Breast epithelium (tissue), 4 donors: ENCODE measurements at places on chromosomes 7 and 10.

DNA sequence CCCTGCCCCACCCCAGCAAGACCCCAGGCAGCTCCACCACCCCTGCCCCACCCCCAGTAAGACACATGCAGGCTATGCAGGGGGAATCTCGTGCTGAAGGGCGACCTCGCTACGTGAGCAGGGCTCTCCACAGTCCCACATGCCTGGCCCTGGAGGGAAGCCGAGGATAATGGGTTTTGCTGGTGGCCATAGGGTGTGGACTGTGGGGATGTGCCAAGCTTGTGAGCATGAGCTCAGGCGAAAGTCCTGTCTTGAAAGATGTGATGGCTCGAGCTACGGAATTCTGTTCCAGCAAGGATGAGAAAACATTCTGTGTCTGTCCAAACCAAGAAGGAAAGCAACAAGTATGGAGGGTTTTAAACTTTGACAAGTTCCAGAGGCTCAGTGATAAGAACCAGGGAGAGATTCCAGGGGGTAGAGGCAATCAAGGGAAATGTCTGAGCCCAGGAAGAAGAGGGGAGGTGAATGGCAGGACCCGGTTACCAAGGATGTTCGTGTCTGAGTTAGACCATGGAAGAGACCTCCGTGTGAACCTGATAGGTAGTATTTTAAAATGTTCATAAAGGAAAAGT, 63.1 kb downstream of the PYROXD2 start:
- no peak for DNase-seq

GRCh38 chr10:124001391-124002148, 91.8 kb downstream of the CHST15 start:
- peak; percentile 13 for DNase-seq

DNA sequence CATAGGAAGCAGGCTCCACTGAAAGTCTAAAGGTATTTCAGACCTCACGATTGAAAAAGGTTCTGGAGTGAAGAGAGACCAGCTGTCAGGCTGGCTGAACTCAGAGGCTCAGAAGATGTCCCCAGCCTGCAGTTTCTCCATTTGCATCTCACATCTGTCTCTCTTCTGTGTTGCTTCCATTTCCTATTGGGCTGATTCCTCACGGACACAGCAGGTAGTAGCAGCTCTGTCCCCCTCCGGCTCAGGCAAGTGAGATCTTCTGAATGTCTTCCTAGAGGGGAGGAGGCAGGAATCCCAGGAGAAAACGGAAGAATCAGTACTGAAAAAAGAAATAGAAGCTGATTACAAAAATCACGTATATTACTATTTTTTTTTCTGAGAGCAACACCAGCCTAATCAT, 274.1 kb upstream of the COBL start:
- no peak for DNase-seq

DNA sequence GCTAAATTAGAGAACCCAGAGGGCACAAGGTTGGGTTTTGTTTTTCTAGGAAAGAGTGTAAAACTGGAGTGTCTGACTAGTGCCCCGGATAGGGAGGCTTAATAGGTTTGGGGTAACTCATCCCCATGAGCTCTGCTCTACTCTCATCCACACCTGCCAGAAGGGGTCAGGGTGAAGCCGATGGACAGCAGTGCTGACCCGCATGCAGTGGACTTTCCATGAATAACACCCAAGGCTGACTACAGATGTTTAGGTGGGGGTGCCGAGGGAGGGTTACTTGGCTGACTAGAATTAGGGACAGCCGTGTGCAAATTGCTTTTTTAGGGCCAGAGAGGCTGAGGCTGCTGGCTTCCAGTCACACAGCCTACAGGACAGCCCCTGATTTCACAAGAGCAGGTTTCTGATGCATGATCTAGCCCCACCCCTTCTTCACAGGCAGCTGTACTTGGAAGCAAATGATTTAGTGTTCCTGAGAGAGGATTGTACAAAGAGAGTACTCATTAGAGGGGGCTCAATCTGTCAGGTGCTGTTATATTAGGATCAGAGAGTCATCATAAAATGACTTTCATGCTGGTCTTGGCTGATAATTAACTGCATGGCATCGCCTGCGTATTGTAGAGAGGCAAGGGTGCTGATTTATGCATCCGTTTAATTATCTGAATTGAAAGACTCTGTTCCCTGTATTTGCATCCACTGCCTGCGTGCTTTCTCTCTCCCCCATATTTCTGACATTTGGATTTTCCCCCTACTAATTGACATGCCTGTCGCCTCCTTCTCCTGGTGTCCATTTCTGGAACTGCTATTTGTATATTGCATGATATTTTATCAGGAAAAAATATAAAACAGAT, 9.5 kb downstream of the INHBA start:
- no peak for DNase-seq

GRCh38 chr10:91579329-91579985, 53.4 kb downstream of the PPP1R3C start:
- DNase-seq, result no peak

GRCh38 chr7:77540402-77540822, 3.3 kb downstream of the PTPN12 start:
- DNase-seq, result no peak

GRCh38 chr7:79608005-79608404, 154.5 kb upstream of the MAGI2 start:
- no peak for DNase-seq

GRCh38 chr7:11212080-11212711, 238.5 kb downstream of the PHF14 start:
- DNase-seq, result no peak

- DNase-seq, result no peak
Observed at GRCh38 chr7:37882086-37882485, 33.7 kb downstream of the NME8 start.

DNA sequence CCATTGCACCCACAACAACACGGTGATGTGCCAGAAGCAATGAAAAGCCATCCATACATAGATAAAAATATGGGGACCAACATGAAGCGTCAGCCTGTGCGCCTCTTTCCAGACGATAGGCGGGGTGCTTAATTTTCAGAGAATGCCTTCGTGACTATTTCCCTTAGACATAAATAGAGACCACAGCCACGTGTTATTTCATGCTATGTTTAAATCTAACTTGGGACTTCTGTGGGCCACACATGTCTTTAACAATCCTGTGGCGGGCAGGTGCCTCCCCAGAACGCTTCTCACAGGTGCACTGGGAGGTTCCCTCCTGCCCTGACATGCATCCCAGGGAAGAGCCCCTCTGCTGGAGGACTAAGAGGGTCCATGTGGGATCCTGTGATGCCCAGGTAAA, 259.7 kb downstream of the ADARB2 start:
- no peak for DNase-seq

GRCh38 chr7:127226685-127227374, 25.9 kb downstream of the GRM8 start:
- no peak for DNase-seq

GRCh38 chr7:105389088-105389650, 448 bp upstream of the SRPK2 start:
- no peak for DNase-seq

DNA sequence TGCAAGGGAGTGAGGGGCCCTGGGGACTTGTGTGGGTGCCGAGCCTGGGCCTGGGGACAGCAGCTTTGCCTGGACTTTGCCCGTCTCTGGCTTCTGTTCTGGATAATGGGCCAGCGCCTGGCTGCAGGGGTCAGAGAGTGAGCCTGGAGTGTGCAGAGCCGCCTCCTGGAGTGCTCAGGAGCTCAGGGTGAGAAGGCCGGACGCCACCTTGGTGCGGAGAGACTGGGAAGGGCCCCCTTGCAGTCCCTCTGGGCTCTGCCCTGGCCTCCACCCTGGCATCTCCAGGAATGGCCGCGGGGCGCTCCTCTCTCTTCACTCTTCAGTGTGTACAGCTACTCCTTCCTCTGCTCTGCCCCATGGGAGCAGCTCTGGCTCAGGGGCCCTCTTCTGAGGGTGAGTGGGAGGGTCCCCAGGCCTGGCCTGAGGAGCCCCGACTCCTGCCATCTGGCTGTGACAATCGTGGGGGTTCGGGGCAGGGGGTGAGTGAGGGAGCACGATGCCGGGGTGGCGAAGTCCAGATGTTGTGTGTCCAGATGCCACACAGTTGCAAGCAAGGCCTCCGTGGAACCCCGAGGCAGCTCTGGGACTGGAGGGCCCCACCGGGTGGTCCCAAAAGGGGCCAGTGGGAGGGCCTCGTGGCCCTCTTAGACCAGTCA, 187.1 kb downstream of the DNAJB6 start:
- peak; percentile 9 for DNase-seq

DNA sequence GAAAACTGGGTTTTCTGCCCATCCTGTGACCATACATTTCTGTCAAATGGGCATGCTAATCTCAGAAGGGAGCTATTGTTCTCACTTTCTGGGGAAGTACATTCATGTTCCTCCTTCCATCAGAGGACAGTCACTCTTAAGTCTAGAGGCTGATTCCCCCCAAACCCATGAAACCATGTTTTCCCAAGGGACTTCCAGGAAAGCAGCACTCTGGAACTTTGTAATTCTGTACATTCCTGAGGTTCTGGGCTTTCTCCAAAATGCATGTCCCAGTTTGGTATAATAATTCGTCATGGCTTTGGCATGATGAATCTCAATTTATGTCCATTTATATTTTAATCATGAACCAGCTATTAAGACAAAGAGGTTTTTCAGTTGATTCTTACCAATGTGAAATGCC, 688.1 kb downstream of the LRMDA start:
- DNase-seq, result no peak

DNA sequence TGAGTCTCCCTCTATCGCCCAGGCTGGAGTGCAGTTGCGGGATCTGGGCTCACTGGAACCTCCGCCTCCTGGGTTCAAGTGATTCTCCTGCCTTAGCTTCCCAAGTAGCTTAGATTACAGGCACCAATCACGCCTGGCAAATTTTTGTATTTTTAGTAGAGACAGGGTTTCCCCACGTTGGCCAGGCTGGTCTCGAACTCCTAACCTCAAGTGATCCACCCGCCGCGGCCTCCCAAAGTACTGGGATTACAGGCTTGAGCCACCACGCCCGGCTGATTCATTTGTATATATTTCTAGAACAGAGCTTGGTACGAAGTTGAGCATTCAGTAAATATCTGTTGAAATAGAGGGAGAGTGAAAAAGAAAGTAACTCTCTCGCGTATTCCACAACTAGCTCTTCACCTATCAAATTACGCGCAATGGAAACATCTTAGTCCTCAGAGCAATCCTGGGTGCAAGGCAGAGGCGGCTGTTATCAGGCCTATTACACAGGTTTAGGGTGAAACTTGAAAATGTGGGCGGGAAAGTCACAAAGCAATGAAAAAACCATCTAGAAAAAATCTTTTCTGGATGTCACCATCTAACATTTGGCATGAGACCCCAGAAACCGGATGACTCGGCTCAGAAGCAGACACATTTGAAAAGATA, 707 bp upstream of the GHITM start:
- no peak for DNase-seq

GRCh38 chr7:27101957-27102580, 414 bp downstream of the HOXA2 start:
- DNase-seq, result no peak

GRCh38 chr10:71623098-71623985, 96.2 kb downstream of the C10orf105 start:
- DNase-seq, result no peak

- DNase-seq, result no peak
Observed at GRCh38 chr7:74569501-74570075, 87.9 kb upstream of the GTF2I start.

DNA sequence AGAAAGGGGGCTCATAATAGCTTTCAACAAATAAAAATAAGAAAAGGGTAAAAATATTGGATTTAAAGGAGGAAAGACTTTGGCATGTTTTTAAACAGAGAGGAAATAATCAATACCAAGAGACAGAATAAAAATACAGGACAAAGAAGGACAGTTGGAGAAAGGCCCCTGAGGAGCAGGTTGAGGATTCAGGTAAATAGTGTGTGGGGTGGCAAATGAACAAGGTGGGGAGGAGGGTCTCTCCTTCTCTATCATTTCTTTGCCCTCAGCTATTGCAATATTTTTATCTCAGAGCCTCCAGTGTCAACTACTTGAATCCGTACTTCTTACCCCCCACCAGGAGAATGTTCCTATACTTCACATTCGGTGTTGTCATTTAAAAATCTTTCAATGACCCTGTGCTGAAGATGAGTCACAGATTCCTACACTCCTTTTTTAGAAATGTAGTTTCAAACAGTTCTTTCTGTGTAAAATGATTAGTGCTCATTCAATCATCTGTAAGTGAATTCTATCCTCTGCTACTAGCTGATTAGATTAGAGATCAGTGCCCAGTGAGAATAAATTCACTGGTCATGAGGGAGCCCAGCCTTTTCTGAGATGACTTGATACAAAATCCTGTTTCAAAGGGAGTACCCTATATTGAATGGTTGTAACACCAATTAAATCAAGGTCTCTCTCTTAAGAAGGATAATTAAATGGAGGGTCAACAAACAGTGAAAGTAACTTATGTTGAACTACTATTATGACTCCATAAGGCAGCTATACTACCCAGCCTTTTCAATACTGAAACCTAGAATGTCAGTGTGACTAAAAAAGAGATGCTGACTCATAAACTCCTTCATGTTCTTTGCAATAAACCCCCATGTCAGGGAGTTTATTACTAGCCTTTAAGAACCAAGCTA, 50.4 kb upstream of the WNT16 start:
- no peak for DNase-seq

- no peak for DNase-seq
Observed at GRCh38 chr10:17689137-17689536, 45.2 kb downstream of the STAM start.

- DNase-seq, result no peak
Observed at GRCh38 chr10:60661637-60662036, 116.6 kb upstream of the CDK1 start.

- DNase-seq, result no peak
Observed at GRCh38 chr10:103281753-103282152, 4.8 kb downstream of the INA start.

DNA sequence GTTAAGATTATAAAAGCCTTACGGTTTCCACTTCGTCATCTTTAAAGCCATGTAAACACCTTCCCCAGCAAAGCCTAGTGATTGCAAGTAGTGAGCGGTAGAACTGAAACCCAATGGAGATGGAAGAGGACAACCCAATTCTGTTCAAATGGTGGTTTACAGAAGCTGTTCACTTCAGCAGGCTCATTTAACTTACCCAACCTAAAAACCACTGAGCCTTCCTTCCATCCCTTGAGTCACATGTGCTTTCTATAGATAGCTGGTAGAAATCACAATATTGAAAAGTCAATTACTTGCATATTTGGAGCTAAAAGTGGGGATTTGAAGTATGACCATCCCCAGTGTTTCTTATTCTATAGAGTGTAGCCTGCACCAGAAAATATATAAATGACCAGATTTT, 667.7 kb downstream of the SUGCT start:
- DNase-seq, result no peak

- no peak for DNase-seq
Observed at GRCh38 chr7:21063106-21063505, 276.4 kb upstream of the SP8 start.

DNA sequence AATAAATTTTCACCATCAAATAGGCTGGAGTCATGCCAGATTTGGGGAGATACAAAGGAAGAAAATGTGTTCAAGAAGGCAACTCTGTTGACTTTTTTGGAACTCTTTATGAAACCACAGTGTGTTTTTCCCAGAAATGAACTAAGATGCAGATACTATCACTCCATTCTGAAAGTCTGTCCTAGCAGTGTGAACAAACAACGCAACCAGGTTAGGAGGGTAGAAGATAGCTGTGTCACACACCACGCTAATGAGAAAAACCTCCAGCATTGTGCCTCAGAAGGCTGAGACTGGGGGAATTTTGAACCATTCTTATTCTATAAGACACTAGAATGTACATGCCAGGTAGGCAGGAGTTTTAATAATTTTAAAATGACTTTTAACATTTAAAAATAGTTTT, 15.9 kb upstream of the ATP6V0A4 start:
- no peak for DNase-seq
